Fibroblast of skin of right biceps (primary cell): ENCODE measurements at places on chromosomes 5 and 9.

GRCh38 chr9:38445154-38446043 lies 21.1 kb upstream of the IGFBPL1 start:
- no peak for DNase-seq

- peak; percentile 23 for DNase-seq
These were observed 927.9 kb downstream of the MAT2B start for GRCh38 chr5:164433106-164433870.

GRCh38 chr5:62282064-62282463 lies 23.9 kb upstream of the KIF2A start:
- DNase-seq: no peak

DNA sequence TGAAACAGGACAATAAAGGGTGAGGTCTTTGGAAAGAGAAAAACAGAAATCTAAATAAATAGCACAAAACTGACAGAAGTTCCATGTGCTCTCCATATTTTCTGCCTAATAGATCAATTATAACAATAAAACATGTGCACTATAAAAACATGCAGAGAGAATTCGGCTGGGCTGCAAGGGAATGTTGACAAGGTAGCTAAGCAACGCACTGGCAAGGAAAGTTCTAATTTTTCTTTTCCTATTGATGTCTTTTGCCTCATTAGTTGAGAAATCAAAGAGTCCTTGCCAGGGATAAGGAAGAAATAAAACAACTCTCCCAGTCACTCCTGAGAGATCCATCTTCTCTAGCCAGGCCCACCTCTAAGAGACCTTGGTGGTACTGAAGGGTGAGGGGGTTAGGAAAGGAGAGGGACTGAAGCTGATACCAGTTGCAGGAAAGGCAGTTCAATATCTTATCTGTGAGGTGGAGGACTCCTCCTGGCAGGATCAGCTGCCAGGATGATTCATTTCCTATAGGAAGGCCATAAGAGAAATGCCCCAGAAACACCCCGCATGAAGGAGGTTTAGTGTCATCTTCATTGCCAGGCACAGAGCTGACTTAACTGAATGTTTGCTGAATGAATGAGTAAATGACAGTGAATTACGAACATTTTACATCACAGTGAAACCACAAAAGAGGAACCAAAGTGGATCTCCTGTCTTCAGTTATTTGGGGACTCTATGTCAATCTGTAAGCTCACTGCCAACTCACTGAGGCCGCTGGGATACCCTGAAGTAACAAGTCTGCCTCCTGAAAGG lies 63.7 kb upstream of the IFNK start:
- DNase-seq: peak; percentile 56

GRCh38 chr9:76987594-76988200 lies 31.8 kb upstream of the FOXB2 start:
- DNase-seq: peak; percentile 45

GRCh38 chr9:126521551-126521950 lies 92.2 kb upstream of the LMX1B start:
- no peak for DNase-seq

DNA sequence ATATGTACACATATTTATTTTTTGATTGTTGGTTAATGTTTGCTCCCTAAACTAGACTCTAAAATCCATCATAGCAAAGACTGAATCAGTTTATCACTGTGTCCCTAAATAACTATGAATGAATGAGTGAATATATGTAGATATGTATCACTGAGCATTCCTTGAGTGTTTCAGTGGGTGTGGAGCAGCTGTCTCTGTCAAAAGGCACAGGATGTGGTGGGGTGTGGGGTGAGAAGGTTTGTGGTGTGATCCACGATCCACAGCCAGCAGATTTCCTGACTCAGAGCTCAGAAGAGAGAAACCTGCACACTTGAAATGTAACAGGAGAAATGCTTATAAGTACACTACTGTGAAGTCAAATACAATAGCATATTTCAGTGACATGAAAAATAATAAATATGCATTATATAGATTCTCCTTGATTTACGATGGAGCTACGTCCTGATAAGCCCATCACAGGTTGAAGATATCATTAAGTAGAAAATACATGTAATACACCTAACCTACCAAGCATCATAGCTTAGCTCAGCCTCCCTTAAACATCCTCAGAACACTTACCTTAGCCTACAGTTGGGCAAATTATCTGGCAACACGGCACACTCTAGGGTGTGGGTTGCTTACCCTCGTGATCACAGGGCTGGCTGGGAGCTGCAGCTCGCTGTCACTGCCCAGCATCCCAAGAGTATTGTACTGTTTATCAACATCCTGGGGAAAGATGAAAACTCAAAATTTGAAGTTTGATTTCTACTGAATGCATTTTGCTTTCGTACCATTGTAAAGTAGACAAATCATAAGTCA lies 287.0 kb downstream of the GAS1 start:
- peak; percentile 91 for DNase-seq

- peak; percentile 36 for DNase-seq
These were observed 31.4 kb downstream of the ANXA6 start for GRCh38 chr5:151126199-151126645.

DNA sequence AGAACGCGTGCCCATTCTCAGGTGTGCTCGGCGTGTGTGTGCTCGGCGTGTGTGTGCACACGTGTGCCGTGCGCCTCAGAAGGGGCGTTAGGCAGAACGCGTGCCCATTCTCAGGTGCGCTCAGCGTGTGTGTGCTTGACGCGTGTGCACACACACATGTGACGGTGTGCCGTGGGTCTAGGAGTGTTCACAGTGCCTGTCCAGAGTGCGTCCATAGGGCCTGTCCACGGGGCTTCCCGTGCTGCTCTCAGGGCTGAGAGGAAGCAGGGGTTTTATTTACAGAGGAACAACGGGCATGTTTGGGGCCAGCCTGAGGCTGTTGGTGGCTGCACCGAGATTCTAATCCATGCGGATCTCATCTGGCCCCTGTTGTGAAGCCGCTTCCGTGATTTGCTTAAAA lies 14.2 kb upstream of the AHRR start:
- DNase-seq: no peak

GRCh38 chr5:4019841-4020240 lies 424.2 kb downstream of the IRX1 start:
- no peak for DNase-seq

DNA sequence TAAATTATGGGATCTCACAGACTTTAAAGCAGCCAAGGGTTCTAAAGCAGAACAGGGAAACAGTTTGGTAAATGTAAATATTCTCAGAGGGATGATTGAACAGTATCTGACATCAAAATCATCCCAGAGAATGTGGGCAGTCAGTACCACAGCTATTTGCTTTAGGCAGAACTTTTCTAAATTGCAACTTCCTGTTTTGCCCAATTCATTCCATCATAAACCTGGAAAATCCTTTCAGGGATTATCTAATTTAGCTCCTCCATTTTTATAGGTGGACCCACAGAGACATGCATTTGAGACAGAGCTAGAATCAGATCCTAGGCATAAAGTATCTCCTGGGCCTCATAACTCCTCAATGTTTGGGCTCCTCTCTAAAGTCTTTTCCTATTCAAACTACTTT lies 12.4 kb downstream of the NR6A1 start:
- no peak for DNase-seq

DNA sequence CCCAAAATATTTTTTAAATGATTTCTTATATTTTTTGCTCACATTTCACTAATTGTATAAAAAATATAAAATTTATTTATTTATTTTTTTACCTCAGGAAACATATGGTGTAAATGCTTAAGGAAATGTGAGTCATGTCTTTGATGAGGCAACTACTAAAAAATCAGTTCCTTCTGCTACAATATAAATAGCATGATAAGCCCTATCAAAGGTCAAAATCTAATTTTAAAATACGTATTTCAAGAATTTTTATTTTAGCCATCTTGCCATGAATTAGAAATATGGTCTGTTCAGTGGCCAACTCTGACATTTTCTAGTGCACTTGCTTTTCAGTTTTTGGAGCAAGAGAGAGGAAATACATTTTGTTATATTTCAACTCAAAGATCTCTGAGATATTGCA lies 50.5 kb downstream of the PDE4D start:
- peak; percentile 23 for DNase-seq

GRCh38 chr9:22147813-22148527 lies 138.9 kb upstream of the CDKN2B start:
- DNase-seq: peak; percentile 61

- no peak for DNase-seq
These were observed 195.6 kb downstream of the SAXO1 start for GRCh38 chr9:18837402-18837801.

DNA sequence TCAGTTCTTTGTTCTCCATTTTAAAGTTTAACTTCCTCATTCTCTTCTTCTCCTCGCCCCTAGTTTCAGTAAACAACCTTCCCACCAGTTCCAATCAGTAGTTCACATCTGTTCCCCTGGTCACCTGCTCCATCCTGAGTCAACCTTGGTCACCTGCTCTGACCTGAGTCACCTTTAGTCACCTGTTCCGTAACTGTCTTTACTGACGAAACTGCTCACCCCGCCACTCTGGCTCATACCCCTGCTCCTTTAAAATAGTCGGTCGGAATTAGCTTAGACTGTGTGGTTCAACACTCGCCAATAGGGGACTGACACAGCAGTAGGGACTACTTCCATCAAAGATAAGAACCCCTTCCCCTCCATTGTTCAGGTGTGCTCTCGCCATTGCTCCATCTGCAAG lies 76.3 kb upstream of the GPBP1 start:
- no peak for DNase-seq

GRCh38 chr9:129454467-129455067 lies 166.3 kb downstream of the C9orf50 start:
- DNase-seq: no peak

- no peak for DNase-seq
These were observed 151.3 kb upstream of the MAP3K1 start for GRCh38 chr5:56664025-56664424.

- DNase-seq: peak; percentile 59
These were observed 335.4 kb downstream of the MSX2 start for GRCh38 chr5:175059687-175060211.

- DNase-seq: no peak
These were observed 72.1 kb upstream of the HSPA9 start for GRCh38 chr5:138647261-138647788.

DNA sequence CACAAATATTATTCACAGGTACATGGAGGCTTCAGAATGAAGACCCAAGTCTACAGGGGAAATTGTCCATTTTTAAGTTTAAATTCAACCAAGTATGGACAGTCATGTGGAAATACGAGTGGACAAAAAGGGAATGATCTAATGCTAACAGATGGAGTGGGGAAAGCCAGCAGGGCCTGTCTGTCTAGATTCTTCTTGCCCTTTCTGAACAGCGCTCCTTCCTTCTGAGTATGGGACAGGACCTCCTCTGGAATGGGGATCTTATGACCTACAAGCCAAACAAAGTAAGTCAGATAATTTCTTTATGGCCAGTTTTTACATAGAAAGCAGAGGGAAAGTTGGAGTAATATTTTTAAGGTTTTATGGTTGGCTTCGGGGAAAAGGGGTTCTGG lies 119.8 kb upstream of the NEK6 start:
- DNase-seq: no peak

GRCh38 chr9:133814586-133815208 lies 76.5 kb upstream of the SARDH start:
- no peak for DNase-seq

GRCh38 chr5:98798847-98799246 lies 25.4 kb downstream of the RGMB start:
- no peak for DNase-seq

GRCh38 chr5:107274571-107274970 lies 396.2 kb downstream of the EFNA5 start:
- DNase-seq: peak; percentile 5

- peak; percentile 49 for DNase-seq
These were observed 33.4 kb downstream of the MAP1B start for GRCh38 chr5:72140711-72141110.

- peak; percentile 21 for DNase-seq
These were observed 3.0 kb downstream of the C8G start for GRCh38 chr9:136947955-136948510.

DNA sequence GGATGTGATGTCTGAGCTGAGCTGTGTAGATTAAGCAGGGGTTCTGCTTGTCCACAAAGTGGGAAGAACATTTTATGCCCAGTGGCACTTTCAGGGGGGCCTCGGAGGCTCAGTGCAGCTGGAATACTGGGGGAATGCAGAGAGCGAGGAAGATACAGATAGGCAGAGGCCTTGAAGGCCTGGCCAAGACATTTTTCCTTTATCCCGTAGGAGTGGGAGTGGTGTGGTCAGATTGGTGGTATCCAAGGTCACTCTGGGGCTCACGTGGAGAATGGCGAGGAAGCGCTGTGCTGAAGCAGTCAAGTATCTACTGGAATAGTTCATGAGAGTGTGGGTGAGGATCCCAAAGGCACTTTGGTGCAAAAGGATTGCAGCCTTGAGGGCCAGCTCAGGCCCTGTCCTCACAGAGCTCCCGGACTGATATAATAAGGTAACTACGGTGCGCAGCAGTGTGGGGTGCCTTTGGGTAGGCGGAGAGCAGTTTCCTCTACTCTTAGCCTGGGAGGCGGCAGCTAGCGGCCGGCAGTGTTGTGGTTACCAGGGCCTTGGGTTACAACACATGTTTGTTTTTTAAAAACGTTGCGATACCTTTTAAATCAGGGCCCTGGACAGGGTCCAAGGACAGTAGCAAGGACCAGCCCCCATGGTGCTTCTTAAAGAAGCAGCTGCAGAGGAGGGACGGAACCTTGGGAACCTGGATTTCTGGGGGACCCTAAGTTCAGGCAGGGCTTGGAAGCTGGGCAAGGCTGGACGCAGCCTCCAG lies 10.8 kb upstream of the CCDC69 start:
- DNase-seq: peak; percentile 17

DNA sequence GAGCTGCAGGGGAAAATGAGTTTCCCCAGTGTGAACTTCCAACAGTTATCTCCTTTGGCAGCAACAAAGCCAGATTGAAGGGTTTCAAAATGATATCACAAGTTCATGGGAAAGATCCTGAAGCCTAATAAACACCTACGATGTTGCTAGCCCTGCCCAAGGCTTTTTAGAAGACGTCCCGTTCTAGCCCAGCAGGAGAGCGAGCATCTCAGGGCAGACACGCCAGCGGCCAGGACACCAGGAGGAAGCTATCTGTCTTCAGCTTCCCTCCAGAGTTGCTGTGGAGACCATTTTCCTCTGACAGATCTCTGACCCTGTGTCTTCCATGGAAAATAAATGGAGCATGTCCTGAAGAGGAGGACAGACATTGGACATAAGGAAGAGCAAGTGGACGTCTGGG lies 98.4 kb downstream of the FBXO38 start:
- no peak for DNase-seq

GRCh38 chr9:91412941-91413340 lies 10.7 kb downstream of the NFIL3 start:
- DNase-seq: no peak

DNA sequence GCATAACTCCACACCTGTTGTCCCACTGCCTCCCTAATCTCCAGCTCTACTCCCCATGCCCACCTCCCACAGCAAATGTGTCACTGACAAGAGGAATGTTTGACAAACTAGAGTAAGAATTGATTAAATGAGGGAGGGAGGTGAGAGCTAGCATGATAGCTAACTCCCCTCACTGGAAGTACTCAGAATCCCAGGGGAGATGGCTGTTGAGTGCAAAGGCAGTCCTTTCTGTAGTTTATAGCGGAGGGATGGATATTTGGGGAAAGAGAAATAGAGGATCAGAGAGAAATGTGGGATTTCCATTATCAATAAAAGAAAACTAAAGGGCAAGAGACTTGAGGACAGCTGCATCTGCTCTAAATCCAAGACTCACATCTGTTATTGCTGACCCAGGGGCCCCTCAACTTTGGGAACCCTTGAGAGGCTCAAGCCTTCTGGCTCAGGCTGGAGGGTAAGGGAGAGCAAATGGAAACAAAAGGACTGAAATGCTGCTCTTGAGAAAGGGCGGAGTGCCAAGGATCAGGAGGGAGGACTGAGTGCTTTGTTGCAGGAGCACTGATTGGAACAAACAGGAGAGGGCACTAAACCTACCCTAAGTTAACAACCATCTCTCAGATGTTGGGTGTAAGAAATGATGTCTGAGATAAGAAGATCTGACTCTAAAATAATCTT lies 372.1 kb downstream of the NTRK2 start:
- DNase-seq: no peak

- DNase-seq: no peak
These were observed 158.6 kb upstream of the CD180 start for GRCh38 chr5:67355120-67355713.
